Activated T-helper 17 cell treated with anti-CD3 and anti-CD28 coated beads, Interleukin-2, amount 50 U/mL, for 72 hours (primary cell): ENCODE measurements at places on chromosomes 5 and 9. TPM values are rescaled to one million over a fixed set of nuclear protein-coding genes. Genes with fewer than 3 reads are reported as not detected.

Gene FAM153A
- total RNA-seq: 34.0 TPM

Gene AGXT2
- not detected for total RNA-seq

- no peak for ATAC-seq
- no peak overlapping the region for H3K4me3 ChIP-seq
- H3K4me1 ChIP-seq: no peaks in the 10 kb centered on the region
- H3K27ac ChIP-seq: no peak overlapping the region
- peaks cover 17% of the 10 kb centered on the region for H3K27me3 ChIP-seq
These were observed 9.3 kb upstream of the PTPN3 start for GRCh38 chr9:109507421-109507838.

- no peaks in the 10 kb centered on the region for H3K4me1 ChIP-seq
- no peak overlapping the region for H3K4me3 ChIP-seq
- no peak overlapping the region for H3K27ac ChIP-seq
- no peaks in the 10 kb centered on the region for H3K27me3 ChIP-seq
These were observed 522.7 kb downstream of the NR2F1-AS1 start for GRCh38 chr5:93058309-93058708.

GRCh38 chr5:178564397-178564796 lies 25.8 kb downstream of the COL23A1 start:
- H3K4me3 ChIP-seq: no peak overlapping the region
- H3K27ac ChIP-seq: no peak overlapping the region
- H3K4me1 ChIP-seq: no peaks in the 10 kb centered on the region
- H3K27me3 ChIP-seq: peaks cover 22% of the 10 kb centered on the region

- no peaks in the 10 kb centered on the region for H3K4me1 ChIP-seq
- ATAC-seq: no peak
- no peaks in the 10 kb centered on the region for H3K27me3 ChIP-seq
- H3K4me3 ChIP-seq: no peak overlapping the region
- H3K27ac ChIP-seq: no peak overlapping the region
These were observed 164.3 kb upstream of the KLF9 start for GRCh38 chr9:70578720-70579119.

DNA sequence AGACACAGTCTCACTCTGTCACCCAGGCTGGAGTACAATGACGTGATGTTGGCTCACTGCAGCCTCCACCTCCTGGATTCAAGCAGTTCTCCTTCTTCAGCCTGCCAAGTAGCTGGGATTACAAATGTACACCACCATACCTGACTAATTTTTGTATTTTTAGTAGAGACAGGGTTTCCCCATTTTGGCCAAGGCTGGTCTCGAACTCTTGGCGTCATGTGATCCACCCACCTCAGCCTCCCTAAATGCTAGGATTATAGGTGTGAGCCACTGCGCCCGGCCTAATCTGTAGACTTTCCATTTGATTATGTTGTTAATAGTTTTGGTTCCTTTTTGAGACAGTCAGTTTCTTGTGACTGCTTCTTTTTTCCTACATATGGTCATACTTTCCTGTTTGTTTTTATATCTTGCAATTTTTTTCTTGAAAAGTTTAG lies 31.0 kb downstream of the MTREX start:
- H3K4me1 ChIP-seq: peaks cover 5% of the 10 kb centered on the region
- H3K36me3 ChIP-seq: peaks cover 82% of the 10 kb centered on the region
- peak; percentile 90 for ATAC-seq

GRCh38 chr9:132154863-132155567 lies 6.8 kb upstream of the NTNG2 start:
- ATAC-seq: no peak
- no peaks in the 10 kb centered on the region for H3K4me1 ChIP-seq
- no peaks in the 10 kb centered on the region for H3K36me3 ChIP-seq

DNA sequence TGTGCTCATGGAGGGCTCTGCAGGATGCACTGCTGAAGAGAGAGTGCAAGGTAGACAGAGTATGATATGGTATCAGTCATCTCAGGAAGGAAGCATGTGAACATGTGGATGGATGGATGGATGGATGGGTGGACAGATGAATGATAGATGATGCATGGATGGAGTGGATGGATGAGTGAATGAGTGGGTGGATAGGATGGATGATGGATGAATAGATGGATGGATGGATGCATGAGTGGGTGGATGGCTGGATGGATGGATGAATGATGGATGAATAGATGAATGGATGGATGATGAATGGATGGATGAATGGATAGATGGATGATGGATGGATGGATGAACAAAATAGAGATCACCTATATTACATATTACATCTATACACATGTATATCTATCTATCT lies 341.3 kb downstream of the DRD1 start:
- no peak overlapping the region for H3K27ac ChIP-seq
- H3K4me1 ChIP-seq: no peaks in the 10 kb centered on the region
- H3K36me3 ChIP-seq: no peaks in the 10 kb centered on the region
- no peak overlapping the region for H3K4me3 ChIP-seq

GRCh38 chr5:172686111-172686510 lies 45.0 kb downstream of the NEURL1B start:
- no peak for ATAC-seq
- no peak overlapping the region for H3K4me3 ChIP-seq
- no peaks in the 10 kb centered on the region for H3K36me3 ChIP-seq

GRCh38 chr5:159178978-159179377 lies 30.4 kb downstream of the RNF145 start:
- peak overlapping the region; percentile 93 for H3K27ac ChIP-seq
- peak; percentile 93 for ATAC-seq
- H3K27me3 ChIP-seq: no peaks in the 10 kb centered on the region
- H3K4me1 ChIP-seq: peaks cover 56% of the 10 kb centered on the region
- H3K36me3 ChIP-seq: peaks cover 96% of the 10 kb centered on the region

GRCh38 chr9:126158588-126159429 lies 167.8 kb upstream of the MVB12B start:
- peaks cover 16% of the 10 kb centered on the region for H3K27me3 ChIP-seq
- H3K4me3 ChIP-seq: no peak overlapping the region
- no peaks in the 10 kb centered on the region for H3K36me3 ChIP-seq

GRCh38 chr5:158538506-158539074 lies 561.1 kb downstream of the EBF1 start:
- H3K4me3 ChIP-seq: no peak overlapping the region
- H3K4me1 ChIP-seq: no peaks in the 10 kb centered on the region
- ATAC-seq: no peak
- H3K27me3 ChIP-seq: peaks cover 19% of the 10 kb centered on the region
- H3K27ac ChIP-seq: no peak overlapping the region

GRCh38 chr9:90975781-90976538 lies 174.3 kb downstream of the SYK start:
- peaks cover 3% of the 10 kb centered on the region for H3K4me1 ChIP-seq
- no peak for ATAC-seq
- no peak overlapping the region for H3K4me3 ChIP-seq
- no peak overlapping the region for H3K27ac ChIP-seq

GRCh38 chr5:66230551-66230950 lies 86.5 kb downstream of the SREK1 start:
- no peak overlapping the region for H3K4me3 ChIP-seq
- no peaks in the 10 kb centered on the region for H3K36me3 ChIP-seq
- H3K4me1 ChIP-seq: no peaks in the 10 kb centered on the region
- H3K27ac ChIP-seq: no peak overlapping the region
- H3K27me3 ChIP-seq: no peaks in the 10 kb centered on the region
